ENCODE measurements at places on chromosomes 2 and 18.

DNA sequence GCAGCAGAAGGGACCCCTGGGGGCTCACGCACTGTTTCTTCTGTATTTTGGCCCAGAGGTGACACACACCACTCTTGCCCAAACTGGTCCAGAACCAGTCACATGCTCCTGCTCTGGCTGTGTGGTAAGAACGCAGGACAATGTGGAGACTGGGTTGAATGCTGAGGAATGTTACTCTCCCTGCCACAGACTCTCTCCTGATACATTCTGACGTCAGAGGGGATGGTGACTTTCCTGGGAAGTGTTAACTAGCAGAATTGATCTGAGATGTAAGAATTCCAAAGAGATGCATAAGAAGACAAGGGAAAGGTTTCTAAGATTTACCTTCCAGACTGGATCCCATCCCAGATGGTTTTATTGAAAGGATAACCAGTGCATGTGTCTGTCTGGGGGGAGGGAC lies 100.8 kb downstream of the ASB1 start:
- DNase-seq: no peak

- DNase-seq: no peak
These were observed 15.2 kb upstream of the TWSG1 start for GRCh38 chr18:9319333-9319732.

GRCh38 chr2:20555954-20556353 lies 94.9 kb downstream of the HS1BP3 start:
- DNase-seq: no peak

DNA sequence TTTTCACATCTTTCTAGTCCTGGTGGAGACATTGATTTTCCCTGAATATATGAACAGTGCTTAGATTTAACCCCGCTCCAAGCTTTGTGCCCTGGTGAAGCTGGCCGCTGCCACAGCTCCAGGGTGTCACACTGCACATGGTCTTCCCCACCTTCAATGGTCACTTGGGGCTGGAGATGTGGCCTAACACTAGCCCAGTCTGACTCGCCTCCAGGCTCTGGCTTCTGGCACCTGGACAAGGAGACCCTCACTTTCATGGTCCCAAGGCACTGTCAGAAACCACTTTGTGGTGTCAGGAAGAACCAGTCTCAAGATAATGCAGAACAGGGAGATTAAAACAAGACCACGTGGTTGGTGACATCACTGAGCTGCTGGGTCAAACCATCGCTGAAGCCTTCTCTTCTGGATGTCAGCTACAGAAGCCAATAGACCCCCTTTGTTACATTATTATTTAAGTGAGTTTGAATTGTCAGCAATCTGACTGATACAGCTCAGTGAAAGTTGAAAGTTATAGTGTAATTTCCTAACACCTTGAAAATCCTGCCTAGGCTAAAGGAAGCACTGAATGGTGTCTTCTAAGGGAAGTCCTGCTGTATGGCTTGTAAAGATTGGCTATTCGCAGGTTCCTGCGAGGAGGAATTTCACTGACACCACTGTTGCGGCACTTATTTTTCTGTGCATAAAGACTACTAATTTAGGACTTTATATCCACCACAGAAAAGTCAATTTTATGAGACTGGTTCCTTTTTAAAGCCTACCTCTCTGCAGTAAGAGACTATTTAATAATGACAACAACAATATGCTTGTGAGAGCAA lies 55.0 kb upstream of the CTDP1 start:
- no peak for DNase-seq

GRCh38 chr2:15031745-15032240 lies 399.3 kb downstream of the LRATD1 start:
- DNase-seq: no peak

DNA sequence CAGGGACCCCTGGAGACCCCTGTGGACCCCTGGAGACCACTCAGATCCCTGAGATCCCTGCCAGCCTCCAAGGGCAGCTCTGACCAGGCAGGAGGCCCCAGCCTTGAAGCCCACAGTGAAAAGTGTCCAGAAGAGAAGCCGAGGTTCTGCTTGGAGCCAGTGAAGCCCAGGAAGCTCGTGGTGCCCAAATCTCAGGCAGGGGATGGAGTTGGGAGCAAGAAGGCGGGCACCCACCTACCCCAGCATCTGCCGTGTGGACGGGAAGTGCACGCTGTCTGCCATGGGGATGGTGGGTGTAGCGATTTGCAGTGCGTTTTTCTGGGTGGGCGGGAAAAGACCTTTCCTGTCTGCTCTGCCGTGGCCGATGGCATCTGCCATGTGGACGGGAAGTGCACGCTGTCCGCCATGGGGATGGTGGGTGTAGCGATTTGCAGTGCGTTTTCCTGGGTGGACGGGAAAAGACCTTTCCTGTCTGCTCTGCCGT lies 120.6 kb upstream of the CTDP1 start:
- no peak for DNase-seq

GRCh38 chr2:135743860-135744259 lies 2.2 kb downstream of the UBXN4 start:
- no peak for DNase-seq

GRCh38 chr2:99682275-99683060 lies 192.7 kb upstream of the REV1 start:
- DNase-seq: no peak

GRCh38 chr18:23824669-23825068 lies 135.4 kb downstream of the LAMA3 start:
- no peak for DNase-seq

DNA sequence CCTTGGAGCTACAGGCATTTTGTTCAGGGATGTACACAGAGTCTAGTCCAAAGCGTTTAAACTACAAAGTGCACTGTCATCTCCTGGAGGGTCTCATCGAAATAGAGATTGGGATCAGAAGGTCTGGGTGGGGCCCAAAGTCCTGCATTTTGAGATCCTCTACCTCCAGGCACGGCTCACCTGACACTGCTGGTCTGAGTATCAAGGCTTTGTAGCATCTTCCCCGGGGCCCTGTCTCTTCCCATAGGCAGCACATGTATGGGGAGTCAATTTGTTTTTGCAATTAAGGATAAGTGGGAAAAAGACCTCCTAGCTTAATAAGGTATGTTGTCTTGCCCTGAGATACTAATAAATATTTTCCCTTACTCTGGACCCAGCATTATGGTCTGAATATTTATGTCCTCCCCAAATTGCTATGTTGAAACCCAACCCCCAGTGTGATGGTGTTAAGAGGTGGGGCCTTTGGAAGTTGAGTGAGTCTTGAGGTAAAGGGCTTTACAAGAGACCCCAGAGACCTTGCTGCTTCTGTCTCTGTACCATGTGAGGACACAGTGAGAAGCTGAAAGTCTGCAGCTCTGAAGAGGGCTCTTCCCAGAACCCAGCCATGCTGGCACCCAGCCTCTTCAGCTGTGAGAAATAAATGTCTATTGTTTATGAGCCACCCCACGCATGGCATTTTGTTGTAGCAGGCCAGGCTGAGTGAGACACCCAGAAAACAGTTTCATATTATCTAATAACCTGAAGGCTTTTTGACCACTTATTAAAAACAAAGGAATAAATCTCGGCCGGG lies 258.7 kb upstream of the HS6ST1 start:
- DNase-seq: no peak

- DNase-seq: no peak
These were observed 26.2 kb upstream of the EVA1A start for GRCh38 chr2:75586971-75587370.

DNA sequence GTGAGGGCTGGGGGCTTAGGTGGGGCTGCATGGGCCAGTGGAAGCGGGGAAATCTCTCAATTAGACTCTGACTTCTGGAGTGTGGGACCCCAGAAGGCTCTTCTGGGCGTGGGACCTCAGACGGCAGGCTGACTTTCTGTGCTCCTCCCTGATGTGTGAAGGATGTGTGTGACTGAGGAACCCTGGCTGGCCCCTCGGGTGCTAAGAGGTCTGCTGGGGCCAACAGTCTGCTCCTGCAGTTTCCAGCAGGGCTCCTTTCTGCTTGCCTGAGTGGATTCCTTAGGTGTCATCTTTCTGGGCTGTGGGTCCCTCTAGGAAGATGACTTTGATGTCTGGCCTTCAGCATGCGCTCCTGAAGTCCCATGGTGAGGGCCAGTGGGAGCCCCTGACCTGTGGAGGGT lies 167.5 kb downstream of the DYSF start:
- DNase-seq: no peak

- no peak for DNase-seq
These were observed 24.4 kb downstream of the SGPP2 start for GRCh38 chr2:222448748-222449181.

- no peak for DNase-seq
These were observed 19.4 kb downstream of the ELAC1 start for GRCh38 chr18:50987261-50987660.

DNA sequence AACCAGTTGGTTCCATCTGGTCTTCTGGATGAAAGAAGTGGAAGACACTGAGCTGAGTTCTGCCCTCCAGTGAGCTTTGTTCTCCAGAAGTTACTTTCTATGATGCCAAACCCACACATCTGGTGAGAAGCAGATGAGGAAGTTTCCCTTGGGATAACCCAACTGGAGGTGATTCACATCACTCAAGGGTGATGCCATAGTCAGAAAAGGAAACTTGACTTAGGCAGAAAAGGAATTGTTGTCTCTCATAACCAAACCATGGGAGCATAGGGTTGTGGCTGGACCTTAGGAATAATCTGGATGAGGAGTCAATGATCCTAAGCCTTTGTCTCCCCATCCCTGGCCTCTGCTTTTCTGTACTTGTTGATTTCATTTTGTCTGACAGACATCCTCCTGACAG lies 43.7 kb downstream of the CDC42EP3 start:
- no peak for DNase-seq

DNA sequence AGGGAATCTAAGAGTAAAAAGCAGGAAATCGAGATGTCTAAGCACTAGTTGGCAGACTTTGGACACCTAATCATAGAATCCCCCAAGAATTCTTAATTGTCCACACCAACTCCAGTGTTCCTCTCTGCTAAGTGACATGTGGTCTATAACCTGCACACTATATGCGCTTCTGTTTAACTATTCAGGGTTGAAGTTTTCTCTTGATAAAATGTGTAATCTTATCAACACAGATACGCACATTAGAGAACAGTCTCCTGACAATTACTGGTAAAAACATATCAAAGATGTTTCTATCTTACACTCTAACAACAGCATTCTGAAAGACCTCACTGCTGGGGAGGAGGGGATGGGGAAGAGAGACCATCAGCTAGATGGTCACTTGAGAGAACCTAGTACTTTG lies 3.9 kb downstream of the ABCB11 start:
- no peak for DNase-seq

DNA sequence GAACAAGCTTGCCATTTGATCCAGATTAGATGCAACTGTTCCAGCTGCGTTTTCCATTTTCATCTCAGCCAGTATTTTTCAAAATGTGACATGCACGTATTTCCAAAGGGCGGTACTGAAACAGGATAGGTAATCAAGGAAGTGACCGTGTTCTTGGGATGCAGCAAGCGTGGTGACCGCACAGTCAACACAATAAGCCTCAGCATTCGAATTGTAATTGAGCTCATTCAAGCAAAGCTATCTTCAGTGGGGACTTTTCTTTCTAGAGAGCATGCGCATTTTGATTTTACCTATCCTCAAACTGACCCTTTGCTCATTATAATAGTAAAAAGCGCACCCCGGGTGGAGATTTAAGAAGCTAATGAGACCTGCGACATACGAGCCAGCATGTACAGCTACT lies 3.4 kb upstream of the ALPP start:
- no peak for DNase-seq

- DNase-seq: no peak
These were observed 6.1 kb upstream of the SERPINB8 start for GRCh38 chr18:63963615-63964256.

DNA sequence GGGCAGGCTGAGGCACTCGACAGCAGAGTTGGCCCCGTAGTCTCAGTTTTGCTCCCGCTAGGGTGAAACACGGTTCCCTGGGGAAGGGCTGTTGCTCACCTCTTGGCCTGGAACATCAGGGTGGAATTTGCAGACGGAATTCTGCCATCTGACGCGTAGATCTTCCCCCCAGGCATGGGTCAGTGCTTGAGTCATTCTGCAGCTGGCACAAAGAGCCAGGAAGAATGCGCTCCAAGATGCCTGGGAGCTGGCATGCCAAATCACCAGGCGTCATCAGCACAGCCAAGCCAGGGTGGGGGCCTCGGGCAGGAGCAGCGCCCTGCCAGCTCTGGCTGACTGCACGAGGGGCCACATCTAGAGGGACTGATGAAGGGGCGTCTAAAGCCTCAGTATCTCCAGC lies 42.7 kb downstream of the ODC1 start:
- DNase-seq: no peak

GRCh38 chr2:209681201-209681735 lies 90.4 kb upstream of the UNC80 start:
- no peak for DNase-seq

DNA sequence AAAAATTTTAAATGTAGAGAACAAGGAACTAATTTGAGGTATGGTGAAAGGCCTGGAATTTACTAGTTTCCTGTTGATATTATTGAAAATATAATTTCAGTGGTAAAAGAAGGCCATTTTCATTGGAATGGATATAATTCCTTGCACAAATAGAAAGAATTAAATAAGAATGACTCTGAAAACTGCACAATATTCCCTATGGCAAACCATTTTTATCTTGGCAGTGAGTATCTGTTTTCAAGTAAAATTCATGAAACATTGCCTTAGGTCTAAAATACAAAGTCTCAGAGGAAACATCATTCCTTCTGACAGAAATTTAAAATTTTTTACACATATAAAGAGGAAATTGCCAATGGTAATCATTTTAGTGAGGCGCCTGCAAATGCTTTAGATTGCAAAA lies 1468.3 kb downstream of the LRP1B start:
- DNase-seq: no peak

DNA sequence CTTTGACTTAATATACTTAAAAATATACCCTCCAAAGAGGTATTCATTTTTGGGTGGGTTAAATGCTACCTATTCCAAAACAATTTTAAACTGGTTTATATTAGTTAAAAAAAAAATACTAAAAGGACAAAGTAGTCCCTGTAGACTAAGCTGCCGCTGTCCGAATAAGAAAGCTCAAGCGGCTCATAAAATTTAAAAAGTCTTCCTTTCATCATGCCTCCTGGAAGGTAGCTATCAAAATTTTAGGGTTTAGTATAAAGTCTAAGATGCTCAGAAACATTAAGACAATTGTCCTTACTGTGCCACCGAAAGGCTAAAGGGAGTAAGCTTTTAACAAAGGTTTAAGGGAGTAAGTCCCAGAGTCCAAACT lies 440 bp upstream of the UGGT1 start:
- DNase-seq: no peak

DNA sequence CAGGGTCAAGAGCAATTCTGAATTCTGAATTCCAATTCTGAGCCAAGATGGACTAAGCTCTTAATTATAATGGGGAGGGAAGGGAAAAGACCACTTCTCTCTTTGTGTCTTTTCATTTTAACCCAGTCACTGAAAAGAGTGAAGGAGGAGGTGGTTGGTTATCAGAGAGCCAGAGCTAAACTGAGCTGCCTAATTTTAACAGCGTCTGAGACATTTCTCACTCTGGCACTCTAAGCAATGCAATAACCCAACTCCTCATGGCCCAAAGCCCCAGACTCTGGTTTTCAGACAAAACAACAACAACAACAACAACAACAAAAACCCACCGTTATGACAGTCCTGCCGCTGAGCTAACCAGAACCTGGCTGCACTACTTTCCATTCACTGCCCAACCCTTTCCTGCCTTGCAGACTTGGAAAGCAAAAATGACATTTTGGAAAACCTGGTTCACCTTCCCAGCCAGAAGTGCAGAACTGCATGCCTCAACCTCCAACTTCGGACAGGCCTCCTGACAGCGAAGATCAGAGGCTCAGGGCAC lies 1.0 kb downstream of the CHST10 start:
- DNase-seq: no peak

Measured in T-helper 17 cell (primary cell).